ENCODE measurements at places on chromosomes 5 and 9.

DNA sequence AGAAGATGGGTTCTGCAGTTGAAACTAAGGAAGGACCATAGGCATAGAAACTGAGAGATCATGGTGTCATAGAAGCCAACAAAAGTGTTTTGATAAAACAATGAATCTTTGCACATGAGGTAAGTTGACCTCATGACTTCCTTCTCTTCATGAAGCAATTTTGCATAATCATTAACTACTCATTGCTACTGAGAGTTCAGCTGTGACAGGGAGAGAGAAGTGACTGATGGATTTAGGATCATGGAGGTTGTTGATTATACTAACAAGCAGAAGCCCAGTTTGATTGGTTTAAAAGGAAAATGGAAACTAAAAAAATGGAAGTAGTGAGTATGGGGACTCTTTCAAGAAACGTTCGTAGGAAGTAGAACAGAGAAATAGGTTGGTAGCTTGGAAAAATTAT is 51.2 kb downstream of the PARP8 start:
- DNase-seq = no peak

DNA sequence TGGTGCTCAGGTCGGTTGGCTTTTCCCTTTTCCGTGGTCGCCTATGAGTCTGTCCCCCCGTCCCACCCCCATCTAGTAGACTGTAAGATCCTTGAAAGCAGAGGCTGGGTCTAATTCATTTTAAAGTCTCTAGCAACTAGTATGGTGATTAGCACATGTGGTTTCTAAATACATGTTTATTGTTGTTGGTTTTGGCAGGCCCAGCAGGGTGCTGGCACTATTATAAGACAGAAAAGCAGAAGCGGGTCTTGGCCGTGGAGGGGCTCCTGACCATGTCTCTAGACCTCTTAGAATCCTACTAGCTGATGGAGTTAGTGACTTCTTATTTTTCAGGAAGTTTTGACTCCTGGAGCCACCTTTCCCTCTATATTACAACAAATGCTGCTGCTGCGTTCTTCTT is 61.5 kb upstream of the TNFSF8 start:
- no peak for DNase-seq

GRCh38 chr5:95734906-95735305 is 3.8 kb downstream of the RHOBTB3 start:
- no peak for DNase-seq

DNA sequence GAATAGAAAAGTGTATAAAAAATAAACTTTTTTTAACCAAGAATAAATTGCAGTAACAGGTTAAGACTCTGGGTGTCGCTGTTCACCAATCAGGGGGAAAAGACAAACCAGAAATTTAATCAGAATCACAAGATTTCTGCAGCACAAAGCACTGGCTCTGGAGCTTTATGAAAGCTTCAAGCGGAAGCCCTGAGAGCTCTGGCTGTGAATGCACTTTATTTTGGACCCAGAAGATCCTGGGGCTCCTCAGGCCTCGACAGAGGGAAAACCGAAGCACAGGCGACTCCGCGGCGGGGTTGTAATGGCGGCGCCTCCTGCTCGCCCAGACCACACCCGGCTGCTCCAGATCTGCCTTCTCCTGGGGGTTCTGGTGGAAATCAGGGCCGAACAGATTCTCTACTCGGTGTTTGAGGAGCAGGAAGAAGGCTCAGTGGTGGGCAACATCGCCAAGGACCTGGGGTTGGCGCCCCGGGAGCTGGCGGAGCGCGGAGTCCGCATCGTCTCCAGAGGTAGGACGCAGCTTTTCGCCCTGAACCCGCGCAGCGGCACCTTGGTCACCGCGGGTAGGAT is at the start of gene PCDHGA4:
PCDHGA4 (plus strand) TSS at position 122 of the 570 bp plus-strand sequence; CDS start at position 209, 87 bp downstream.
- DNase-seq = no peak

GRCh38 chr9:2229109-2229721 is 214.1 kb downstream of the SMARCA2 start:
- DNase-seq = no peak

DNA sequence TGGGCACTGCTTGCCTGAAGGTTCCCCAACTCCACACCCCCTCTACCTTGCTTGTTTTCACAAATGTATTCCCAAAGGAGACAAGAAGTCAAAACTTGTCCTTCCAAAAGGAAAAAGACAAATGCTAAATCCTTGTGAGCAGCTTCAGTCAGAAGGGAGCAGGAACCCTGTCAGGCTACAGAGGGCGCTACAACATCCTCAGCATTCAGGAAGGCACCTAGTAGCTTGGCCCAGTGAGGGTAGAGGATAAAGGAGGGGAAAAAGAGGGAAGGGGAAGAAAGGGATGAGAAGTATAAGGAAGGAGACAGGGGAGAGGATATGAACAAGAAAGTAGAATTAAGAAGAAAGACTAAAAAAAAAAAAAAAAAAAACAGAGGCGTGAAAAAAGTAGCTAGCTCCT is 97.5 kb downstream of the MLLT3 start:
- DNase-seq = no peak

DNA sequence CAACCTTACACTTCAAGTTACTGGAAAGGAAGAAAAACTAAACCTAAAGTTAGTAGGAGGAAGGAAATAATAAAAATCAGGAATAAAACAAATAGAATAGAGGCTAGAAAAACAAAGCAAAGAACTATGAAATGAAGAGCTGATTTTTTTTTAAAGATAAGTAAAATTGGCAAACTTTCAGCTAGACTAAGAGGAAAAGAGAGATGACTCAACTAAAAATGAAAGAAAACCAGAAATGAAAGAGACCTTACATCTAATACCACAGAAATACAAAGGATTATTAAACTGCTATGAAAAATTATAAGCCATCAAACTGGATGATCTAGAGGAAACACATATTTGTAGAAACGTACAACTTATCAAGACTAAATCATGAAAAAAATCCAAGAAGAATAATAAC is 60.0 kb downstream of the PRRC1 start:
- DNase-seq = no peak

- DNase-seq = no peak
Measured at GRCh38 chr5:37071901-37072581, 177.1 kb downstream of the CPLANE1 start.

DNA sequence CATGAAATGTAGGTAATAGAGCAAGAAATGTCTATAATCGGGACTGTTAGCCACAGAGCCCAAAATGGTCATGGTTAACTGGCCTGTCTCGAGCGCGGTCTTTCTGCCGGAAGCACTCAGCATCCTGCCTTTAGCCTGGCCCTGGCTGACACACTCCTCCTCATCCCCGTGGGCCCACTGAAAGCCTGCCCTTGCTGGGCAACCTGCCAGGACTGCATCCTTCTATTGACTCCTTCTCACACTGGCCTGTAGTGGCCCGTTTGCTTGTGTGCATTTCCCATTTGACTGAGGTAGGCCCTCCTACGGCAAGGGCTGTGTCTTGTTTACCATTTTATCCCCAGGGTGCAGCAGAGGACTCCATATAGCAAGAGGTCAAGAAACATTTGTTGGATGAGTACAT is 215.7 kb downstream of the ATPSCKMT start:
- no peak for DNase-seq

GRCh38 chr5:178431063-178431781 is 159.0 kb downstream of the COL23A1 start:
- DNase-seq = no peak

DNA sequence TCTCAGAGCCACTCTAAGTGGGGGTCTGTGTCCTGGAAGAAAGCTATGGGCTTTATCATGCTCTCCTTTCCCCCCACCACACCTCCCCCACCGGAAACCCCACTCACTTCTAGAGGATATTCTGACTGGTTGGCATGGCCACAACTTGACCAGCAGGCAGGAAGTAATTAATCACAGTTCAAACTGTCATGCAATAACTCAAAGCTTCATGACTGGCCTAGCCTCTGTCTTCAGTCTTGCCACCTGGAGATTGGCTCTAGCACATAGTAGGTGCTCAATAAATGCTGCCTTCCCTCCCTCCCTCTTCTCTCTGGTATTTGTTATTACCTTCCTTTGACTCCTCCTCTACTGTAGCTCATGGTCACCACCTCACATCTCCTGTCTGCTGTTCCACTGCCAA is 124.7 kb downstream of the GABBR2 start:
- DNase-seq = no peak

DNA sequence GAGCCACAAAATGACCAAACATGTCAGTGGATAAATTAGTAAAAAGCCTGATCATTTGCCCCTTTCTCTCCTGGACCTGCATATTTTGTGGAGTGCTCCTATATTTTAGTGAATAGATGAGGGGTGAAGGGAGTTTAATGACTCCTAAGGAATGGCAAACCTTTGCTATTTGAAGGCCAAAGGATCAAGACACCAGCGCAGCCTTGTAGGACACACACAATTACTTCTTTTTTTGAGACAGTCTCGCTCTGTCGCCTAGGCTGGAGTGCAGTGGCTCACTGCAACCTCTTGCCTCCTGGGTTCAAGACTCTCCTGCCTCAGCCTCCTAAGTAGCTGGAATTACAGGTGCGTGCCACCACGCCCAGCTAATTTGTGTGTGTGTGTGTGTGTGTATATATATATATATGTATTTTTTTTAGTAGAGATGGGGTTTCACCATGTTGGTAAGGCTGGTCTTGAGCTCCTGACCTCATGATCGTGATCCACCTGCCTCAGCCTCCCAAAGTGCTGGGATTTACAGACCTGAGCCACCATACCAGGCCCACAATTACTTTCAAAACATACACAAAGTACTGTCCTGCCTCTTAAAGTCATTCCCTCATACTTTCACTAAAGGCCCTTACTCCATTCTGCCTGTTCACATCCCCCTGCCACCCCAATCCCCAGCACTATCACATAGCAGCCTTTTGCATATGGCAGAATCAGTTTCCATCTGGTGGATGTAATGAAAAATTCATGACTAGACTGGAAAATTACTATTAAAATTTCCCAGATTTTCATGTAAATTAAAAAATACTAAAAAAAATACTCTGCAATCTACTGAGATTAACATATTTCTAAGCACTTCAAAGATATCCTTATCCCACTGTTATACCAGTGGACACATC is 60.4 kb downstream of the CSNK1A1 start:
- DNase-seq = no peak

- DNase-seq = no peak
Measured at GRCh38 chr5:122919969-122920368, 74.6 kb downstream of the SNX24 start.

DNA sequence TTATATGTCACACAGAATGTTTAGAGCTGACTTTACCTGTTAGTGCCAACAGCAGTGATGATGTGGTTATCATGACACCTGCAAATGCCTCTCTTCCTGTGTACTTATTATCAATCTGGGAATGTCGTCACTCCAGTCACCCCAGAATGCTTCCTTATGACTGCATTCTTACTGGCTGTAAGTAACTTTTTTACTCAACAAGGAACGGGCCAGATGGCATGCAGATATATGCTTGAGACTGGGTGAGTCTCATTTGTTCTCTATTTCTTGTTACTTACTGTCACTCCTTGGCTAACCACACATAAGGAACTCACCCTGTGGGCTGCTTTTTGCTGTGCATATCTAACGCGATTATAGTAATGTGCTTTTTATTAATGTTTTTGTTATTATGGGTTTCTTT is 385.5 kb upstream of the MEF2C start:
- no peak for DNase-seq

DNA sequence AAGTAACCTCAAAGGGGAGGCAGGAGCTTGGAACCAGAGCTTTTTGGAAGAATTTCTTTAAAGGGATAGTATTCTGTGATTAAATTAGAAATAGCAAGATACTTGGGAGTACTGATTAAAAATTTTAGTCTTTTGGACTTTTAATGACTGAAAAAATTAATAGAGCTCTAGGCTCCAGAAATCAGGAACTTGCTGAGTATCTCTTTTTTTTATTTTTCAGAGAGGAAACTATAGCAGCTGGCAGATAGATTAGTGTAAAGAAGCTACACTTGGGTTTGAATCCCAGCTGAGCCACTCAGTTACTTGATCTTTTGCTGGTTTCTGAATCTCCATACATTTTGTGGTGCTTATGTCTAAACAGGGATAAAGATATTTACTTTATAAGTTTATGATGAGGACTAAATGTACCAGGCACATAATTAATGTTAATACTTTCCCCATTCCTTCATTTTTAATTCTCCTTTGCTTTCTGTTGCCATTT is 94.2 kb upstream of the TNC start:
- DNase-seq = no peak

DNA sequence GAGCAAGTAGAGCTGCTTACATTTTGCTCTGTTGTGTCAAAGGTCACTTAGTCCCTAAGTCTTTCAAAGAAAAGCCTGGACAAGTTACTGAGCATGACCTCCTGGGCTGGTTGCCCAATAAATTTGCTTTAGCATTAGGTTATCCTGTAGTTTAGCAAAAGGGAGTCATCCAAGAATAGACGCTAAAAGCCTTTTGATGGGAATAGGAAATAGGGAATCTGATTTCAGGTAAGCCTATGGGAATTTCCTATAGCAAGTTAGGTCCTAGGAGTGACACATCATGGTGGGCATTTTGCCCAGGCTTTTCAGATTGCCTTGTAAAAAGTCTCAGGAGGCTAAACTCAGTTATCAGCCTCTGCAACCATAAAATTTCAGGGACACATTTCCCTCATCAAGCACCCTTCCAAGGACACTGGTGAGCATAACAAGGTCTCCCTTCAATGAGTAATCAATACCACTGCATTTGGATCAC is 67.6 kb upstream of the RANBP3L start:
- DNase-seq = no peak

- no peak for DNase-seq
Measured at GRCh38 chr9:83405759-83406158, 132.4 kb downstream of the FRMD3 start.

DNA sequence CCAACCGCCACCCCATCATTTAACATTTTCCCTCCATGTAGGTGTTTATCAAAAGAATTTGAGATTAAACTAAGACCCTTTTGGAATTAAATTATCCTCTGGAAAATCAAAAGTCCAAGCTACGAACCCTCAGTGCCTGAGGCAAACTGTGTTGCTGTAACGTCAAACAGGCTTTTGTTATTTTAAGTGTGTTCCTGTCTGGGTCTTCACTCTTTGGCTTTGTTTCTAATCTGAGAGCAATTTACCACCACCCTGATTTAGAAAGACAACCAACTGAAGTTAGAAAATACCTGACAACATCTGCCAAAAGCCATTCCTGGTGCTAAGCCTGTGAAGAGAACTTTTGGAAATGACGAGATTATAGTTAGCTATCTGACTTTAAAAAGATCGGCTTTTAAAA is 199.9 kb downstream of the DIRAS2 start:
- DNase-seq = no peak

- no peak for DNase-seq
Measured at GRCh38 chr5:51278539-51278938, 104.7 kb upstream of the ISL1 start.

DNA sequence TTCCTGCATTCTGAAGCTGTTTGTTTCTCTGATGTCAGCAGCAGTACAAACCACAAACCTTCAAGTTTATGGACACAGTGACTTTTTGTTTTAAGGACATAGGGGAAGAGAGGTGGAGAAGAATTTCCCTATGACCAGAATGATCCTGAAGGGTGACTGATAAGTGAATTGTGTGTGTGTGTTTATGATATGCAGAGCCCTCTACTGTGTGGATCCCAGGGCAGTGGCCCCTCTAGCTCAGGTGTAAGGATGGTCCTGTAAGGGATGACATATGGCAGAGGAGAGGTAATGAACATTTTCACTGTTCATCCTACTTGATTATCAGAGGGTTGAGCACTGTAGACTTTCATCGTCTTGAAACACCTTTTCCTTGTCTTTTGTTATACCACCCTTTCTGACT is 30.6 kb upstream of the TMED7 start:
- no peak for DNase-seq
